ENCODE measurements at places on chromosomes 12 and 14.

DNA sequence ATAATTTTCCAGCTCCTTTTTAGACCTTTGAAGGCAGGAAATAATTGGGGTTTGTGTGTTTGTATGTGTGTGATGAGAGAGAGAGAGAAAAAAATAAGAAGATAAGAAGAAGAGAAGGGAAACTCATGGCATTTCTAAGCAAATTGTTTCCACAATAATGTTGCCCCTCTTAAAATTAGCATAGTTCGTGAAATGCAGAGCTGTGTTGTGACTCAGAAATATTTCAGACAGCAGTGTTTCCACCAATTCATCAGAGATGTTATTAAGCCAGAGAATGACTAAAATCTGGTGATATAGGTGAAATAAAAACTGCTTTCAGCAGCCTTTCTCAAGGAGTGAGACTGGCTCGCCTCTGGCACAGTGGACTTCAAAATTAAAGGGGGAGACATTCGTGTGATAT, 65.9 kb upstream of the ARHGAP5 start:
- DNase-seq = no peak

- DNase-seq = no peak
Measured at GRCh38 chr14:103445806-103446205, 60.6 kb downstream of the MARK3 start.

- no peak for DNase-seq
Measured at GRCh38 chr12:109451400-109451799, 25.7 kb downstream of the KCTD10 start.

DNA sequence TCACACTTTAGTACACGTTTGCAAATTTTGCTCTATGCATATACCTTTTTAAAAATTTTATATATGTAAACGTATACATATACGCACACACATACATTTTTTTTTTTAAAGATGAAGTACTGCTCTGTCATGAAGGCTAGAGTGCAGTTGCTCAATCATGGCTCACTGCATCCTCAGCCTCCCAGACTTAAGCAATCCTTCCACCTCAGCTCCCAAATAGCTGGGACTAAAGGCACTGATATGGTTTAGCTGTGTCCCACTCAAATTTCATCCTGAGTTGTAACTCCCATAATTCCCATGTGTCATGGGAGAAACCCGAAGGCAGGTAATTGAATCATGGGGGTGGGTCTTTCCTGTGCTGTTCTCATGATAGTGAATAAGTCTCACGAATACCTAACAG, 220.8 kb upstream of the CAND1 start:
- DNase-seq = no peak

- DNase-seq = no peak
Measured at GRCh38 chr14:96852823-96853422, 55.7 kb downstream of the VRK1 start.

Data from stimulated activated CD4-positive, alpha-beta T cell treated with anti-CD3 and anti-CD28 coated beads, Interleukin-1b, Interleukin-23, amount 100 ng/mL, for 1 hour (primary cell).